ENCODE measurements at places on chromosomes 4 and X.

DNA sequence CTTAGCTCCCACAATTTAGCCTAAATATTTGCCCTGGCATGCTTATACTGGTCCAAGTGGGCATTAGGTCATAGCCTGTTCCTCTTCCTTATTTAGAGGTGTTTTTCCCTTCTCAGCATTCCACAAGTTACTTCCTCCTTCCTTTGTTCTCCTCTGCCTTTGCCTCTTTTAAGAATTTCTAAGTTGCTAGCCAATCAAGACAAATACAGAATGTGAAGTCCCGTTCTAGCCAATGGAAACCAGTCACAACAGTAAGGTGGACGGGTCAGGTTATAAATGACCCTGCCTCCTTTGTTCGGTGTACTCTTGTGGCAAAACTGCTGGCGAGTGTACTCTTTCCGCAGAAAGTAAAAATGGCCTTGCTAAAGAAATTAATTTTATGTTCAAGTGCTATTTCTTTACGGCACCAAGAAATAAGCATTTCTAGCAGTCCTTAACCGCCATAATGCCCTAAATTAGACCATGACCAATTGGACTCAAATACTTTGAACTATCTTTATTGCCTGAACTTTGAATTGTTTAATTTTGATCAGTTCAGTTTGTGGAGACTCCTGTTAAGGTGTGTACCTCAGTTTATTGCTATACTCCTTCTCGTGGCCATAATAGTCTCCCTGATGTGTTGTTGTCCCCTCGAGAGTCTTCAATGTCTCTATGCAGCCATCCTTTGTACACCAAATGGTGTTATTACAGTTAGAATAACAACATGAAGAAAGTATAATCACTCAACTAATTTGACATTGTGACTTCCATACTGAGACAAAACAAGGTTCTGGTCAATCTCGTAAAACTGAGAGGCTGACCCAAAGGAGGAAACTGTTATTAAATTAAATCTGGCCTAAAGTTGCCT is 1.6 kb upstream of the HADH start:
- no peak for DNase-seq

- DNase-seq = no peak
Measured at GRCh38 chr4:48085821-48086589, 48.0 kb downstream of the TXK start.

GRCh38 chr4:170672381-170672965 is 582.7 kb upstream of the AADAT start:
- no peak for DNase-seq

GRCh38 chrX:39418731-39419638 is 617.7 kb downstream of the MID1IP1 start:
- no peak for DNase-seq

DNA sequence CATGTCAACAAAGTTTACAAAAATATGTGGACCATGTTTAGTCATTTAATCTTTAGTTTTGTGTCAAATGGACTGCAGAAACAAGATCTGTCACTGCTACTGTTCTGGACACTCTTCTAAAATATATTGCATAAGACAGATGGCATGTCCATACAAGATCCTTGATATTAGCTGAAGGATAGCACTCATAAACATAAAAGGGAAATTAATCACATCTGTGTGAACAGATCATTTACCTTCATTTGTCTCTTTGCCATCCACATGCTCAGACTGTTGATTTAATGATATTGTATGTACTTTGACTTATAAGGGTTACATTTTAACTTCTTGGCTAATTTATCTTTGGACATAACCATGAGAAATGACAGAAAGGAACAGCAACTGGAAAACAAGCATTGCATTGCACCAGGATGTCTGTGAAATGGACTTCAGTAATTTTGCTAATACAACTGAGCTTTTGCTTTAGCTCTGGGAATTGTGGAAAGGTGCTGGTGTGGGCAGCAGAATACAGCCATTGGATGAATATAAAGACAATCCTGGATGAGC is at the start of gene UGT2B7:
Gene UGT2B7, plus strand, starts transcription at position 364 of the 546 bp plus-strand sequence. Its CDS starts 47 bp downstream, at position 411.
- no peak for DNase-seq

- DNase-seq = no peak
Measured at GRCh38 chrX:101347859-101348451, 587 bp downstream of the TIMM8A start.

DNA sequence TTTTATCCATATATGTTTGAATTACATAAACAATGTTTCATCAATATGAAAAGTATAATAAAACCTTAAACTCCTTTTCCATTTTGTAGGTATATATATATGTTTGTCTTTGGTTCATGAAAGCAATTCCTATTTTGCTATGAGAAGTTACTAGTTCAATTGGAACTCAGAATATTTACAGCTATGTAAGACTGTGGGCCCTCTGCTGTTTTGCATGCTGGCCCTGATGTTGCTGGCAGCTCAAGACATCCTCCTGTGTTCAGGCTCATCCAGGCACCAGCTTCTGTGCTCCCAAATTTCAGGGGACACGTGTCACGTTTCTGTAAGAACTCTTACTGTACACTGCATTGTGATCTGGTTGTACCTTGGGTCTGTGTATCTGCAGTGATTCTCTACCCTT is 38.7 kb upstream of the OTUD4 start:
- DNase-seq = no peak

DNA sequence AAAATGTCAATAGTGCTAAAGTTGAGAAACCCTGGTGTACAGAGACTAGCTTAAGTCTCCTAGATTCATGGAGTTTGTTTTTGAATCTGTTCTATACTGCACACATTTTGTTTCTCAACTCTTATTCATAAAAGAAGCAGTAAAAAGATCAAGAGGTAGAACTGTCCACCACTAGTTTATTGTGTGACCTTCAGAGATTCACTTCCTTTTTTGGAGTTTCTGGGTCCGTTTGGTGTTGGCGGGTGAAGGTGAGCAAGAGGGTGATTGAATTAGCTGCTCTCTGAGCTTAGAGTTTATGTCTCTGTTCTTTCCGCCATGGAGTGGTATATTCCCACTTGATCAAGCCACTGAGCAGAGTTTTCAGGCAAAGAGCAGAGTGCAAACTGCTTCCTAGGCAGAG is 21.4 kb upstream of the PLAC1 start:
- no peak for DNase-seq

DNA sequence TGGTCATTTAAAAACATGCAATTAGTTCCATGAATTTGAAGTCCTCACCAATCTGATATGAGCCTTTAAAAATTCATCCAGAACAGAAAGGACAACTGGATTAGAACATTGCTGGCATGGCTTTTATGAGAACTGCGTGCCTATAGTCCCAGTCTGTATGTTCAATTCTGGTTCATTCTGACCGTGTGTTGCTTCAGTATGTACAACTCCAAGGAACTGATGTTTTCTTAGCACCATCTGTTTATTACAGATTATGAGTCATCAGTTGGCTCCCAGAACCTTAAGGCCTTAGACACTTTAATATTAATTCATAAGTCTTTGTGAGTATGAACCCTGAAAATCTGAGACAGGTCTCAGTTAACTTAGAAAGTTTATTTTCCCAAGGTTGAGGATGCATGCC is 115.0 kb downstream of the CEP44 start:
- no peak for DNase-seq

DNA sequence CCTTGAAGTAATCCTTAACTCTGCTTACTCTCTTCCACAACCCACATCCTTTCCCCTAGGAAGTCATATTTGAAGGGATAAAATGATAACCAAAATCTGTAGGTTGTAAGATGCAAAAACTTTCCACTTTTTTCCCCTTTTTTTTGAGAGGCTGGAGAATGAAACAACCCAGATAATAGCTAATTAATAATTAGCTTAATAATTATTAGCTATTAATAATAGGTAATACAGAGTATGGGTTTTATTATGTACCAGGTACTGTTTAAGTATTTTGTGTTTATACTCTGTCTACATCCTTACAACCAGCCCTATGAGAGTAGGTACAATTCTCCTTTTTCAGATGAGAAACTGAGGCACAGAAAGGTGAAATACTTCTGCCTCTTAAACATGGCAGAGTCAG is 9.4 kb downstream of the GPR119 start:
- DNase-seq = no peak

Data from CD4-positive, alpha-beta T cell treated with Interleukin-10 for 1 hour (primary cell).